Cerebellar cortex (tissue), 1 donor: ENCODE measurements at places on chromosomes 1 and 21.

DNA sequence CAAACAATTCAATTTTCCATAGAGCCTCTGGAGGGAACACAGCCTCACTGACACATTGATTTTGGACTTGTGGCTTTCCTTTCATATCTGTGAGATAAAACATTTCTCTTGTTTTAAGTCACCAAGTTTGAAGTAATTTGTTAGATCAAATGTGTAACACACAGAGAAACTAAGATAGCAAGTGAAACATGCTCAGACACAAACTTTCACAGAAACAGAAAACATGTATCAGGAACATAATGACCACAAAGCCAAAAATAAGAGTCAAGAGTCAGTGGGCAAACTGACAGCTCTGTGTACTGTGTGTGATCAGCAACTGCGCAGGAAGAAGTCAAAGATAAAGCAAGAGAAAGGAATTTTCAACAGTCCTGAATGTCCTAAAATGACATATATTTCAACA is 1237.5 kb downstream of the AMY1C start:
- no peak for DNase-seq

GRCh38 chr1:201391651-201392511 is 7.2 kb downstream of the LAD1 start:
- DNase-seq: no peak

GRCh38 chr1:158998037-158998780 is 11.5 kb upstream of the IFI16 start:
- no peak for DNase-seq

DNA sequence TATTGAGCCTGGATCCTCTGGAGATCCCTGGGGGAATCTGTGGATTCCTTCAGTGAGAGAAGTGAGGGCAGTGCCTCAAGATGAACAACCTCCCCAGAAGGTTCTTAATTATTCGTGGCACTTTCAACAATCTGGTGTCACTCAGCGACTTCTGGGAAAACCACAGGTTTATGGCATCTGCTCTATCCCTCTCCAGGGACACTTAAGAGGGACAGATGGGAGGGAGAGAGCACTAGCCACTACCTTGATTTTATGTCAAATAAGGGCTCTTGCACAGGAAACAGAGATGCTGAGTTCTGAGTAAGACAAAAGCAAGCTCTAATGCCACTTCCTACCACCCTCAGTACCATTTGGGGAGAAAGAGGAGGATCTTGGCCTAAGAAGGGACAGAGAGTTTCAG is 21.2 kb upstream of the CHI3L1 start:
- DNase-seq: peak; percentile 38

DNA sequence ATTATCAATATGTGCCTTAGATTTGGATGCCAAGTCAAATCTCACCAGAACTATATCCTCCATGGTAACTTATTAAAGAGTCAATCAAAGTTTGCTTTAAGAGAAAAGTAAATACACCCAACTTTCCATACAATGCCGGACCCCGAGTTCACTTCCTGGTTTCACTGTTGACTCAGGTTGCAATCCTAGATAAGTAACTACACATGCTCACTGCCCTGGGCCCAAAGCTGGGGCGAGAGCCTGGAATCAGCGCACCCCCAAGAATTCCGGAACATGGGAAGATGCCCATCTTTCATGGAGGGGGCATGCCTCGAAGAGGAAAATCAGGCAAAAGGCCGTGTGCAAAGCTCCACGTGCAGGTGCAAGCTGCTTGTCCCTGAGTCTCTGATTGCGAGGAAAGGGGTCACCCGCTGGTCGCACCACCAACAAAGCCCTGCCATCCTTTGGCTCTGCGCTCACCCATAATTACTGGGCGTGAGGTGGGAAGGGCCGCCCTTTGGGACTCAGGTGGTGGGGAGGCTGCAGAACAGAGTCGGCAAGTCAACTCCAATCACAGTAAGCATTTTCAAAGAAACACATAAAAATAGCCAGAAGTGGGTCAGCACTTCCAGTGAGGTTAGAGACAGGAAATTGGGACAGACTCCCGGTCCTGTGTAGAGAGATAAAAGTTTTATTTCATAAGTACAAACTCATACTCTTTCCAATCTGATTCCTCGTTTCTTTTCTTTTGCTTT is 167.7 kb downstream of the TOMM20 start:
- no peak for DNase-seq

DNA sequence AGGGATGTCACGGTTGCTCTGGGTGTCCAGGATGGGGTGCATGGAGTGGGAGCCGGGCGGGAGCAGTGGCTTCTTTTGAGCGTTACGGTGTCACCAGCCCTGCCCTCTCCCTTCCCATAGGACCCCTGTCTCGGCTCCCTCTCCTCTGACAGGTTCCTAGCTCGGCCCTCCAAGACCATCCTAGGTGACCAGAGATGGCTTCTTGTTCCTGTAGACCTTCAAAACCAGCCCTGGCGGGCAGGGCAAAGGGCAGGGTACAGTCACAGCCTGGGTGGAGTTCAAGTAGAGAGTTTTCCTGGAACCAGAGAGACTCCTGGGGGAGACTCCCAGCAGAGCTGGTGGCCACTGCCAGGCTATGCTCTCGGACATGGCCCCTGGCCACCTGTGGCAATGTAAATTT is 345.6 kb upstream of the AJAP1 start:
- no peak for DNase-seq

DNA sequence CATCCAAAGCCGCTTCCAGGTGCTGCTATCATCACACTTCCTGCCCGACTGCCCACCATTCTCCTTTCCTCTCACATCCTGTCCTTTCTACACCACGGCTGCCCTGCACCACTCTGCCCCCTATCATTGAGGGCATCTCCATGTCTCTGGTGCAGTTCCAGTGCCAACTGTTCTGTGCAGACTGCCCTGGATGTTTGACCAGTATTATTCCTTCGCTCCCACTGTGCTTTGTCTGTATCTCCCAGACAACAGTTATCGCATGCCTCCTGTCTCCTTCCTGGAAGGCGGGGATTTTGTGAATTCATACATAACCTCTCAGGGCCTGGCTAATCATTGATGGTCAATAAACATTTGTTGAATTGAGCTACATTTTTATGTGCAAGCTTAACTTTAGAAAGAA is 63.6 kb upstream of the GNG12 start:
- no peak for DNase-seq

DNA sequence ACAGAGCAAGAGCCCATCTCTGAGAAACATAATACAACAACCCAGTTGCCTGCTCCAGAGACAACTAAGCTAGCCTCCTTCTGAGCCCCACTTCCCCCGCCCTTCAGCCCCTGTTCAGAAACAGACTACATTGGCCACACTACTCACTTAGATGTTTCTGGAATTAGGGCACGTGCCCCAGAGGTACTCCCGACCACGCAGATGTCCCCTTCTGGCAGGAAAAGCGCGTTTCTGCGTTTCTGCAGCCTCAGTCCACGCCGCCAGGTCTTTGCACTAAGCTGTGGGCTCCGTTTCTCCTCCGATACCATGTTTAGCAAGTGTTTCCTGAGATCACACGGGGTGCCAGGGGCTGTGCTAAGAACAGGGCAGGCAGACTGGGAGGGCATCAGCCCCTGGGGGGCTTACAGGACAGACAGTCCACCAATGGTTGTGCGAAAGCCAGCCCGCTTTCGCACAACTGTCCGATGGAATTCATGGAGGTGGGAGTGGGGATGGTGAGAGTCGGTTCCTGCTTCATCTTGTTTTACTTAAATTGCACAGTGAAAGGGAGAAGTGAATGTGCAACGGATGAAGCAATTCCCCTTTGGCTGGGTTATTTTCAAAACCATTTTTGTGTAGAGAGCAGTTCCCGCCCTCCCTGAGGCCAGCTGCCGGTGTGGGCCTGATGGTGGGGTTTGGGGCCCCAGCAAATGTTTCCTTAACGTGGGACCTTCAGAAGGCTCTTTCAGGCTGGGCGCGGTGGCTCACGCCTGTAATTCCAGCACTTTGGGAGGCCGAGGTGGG is 2.7 kb downstream of the PIK3CD start:
- DNase-seq: no peak
